ENCODE measurements at places on chromosomes 4 and X. TPM values are rescaled to one million over a fixed set of nuclear protein-coding genes. Genes with fewer than 3 reads are reported as not detected.

DNA sequence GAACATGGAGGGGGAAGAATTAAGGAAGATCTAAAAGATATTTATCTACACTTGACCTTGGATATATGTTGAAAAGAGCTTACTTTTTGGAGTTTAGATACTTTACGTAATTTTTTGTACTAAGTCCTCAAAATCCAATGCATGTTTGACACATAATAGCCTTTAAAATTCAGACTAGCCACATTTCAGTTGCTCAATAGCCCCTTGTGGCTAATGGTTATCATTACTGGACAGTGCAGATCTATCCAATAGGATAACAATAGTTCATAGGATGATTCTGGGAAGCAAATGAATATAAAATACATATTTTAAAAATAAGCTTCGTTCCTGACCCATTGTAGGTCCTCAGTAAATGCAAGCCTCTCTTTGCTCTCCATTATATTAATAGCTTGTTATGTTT, 13.8 kb downstream of the AP1AR start:
- DNase-seq: no peak

DNA sequence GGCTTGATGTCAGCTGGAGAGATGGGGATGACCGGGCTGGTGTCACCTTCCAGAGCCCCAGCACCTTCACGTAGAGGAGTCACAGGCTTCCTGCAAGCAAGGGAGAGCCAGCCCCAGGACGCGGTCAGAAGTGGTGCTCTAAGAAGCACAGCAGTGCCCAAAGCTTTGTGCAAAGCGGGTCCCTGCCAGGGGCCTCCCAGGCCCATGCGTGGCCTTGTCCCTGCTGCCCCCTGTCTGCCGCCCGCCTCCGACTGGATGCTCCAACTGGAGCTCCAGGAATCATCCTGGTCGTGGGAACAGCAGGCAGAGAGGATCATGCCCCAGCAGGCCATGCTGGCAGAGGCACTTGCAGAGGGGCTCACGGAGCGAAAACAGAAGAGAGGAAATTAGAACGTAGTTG, 40.1 kb upstream of the LRPAP1 start:
- DNase-seq: peak; percentile 43

DNA sequence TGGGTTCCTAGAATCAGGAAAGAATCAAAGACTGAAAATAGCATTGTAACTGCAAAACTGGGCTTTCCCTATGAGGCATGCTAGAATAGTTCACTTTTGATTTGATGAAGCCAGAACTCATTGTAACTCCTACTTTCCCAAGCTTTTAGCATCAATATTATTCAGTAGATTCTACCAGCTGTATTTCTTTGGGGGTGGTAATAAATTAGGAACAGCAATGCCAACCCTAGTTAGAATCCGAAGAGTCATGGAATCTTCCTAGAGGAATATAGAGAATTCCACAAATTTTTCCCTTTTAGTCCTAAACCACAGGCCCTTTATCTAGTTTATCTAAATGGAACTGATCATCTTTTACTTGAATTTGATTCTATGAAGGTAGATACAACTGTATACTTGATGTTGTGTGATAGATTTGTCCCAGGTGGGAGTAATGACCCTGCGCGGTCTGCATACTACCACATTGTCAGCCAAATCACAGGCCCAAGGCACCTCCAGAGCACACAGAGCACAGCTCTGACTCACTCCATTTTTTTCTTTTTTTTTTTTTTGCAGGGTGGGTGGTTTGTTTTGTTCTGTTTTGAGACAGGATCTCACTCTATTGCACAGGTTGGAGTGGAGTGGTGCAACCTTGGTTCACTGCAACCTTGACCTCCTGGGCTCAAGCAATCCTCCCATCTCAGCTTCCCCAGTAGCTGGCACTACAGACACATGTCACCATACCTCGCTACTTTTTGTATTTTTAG, 66.6 kb downstream of the EDNRA start:
- no peak for DNase-seq

GRCh38 chr4:1000686-1001260, 7.6 kb upstream of the SLC26A1 start:
- no peak for DNase-seq

GRCh38 chr4:30839583-30840520, 119.7 kb downstream of the PCDH7 start:
- no peak for DNase-seq

DNA sequence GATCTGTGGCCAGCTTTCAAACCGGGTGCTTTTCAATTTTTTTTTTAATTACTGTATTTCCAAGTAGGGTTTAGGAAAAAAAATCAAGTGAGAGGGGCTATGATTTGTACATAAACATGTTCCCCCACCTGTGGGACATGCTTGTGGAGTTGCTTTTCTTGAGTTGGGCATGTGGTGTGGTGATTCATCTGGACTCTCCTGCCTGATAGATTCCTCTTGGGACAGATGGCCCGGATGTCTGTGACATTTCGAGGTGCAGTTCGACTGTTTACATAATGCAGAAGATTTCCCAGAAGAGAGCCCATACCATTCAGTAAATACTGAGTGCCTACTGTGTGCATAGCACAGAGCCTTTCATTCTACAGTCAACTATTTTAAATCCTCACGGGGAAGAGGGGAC, 49.9 kb downstream of the DOCK11 start:
- DNase-seq: no peak

DNA sequence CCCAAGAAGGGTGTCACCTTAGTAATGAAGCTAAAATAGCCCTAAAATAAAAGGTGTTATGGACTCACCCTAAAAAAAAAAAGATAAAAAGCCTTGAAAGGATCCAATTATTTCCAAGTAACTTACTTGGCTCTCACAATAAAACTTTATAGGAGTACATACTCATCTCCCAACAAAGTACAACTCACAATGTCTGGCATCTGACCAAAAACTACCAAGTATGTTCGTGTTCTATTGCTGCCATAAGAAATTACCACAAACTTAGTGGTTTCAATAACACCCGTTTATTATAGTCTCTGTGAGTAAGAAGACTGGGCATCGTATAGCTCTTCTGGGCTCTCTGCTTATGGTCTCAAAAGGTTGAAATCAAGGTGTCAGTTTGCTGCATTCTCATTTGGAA, 51.0 kb downstream of the BEX1 start:
- no peak for DNase-seq

DNA sequence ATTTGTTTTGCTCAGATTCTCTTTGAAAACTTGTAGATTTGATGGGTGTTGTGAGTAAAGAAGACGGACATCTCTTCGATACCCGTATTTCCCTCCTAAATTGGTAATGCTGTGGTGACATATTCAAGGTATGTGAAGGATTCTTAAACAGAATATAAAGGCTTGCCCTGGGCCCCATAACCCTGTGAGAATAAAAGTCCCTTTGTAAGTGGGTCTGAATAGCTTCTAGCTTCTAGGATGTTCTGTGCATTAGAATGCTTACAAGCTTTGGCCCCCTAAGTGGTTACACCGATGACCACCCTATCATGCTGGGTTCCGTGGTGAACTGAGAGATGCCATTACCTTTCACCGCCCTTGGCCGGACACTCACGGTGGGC, 574 bp upstream of the MOB1B start:
- no peak for DNase-seq

- DNase-seq: no peak
Measured at GRCh38 chr4:138611721-138612120, 369.6 kb upstream of the SLC7A11 start.

DNA sequence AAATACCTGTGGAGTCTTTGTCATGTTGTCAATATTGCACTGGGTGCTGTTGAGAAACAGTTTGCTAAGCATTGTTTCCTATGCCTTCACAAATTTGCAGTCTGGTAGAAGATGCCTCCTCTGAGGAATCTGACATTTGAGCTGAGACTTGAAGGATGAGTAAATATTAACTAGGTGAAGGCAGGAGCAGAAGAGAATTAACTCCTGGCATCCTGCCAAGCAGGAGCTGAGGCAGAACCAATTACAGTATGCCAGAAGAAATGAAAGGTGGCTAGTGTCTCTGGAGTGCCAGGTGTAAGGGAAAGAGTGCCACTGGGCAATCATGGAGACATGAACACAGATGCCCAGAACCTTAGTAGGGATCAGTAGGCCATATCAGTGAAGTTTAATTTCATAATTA, 1778.2 kb upstream of the PCDH10 start:
- no peak for DNase-seq

DNA sequence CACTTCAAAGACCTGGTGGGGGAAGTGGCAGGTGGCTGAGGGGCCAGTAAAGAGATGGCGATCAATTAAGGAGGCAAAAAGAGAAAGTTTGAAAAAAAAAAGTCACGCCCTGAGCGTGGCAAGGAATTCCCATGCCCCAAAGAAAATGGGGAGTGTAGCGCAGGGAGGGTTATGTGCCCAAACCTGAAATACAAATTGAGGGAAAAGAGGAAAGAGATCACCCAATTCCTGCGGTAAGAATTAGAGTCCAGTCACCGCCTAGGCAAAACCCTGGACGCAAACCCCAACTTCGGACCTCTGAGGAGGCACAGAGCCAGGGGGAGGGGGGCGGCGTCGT, 595 bp downstream of the ENOX2 start:
- no peak for DNase-seq

- peak; percentile 44 for DNase-seq
Measured at GRCh38 chr4:21949073-21949457, 493 bp upstream of the KCNIP4 start.

- DNase-seq: no peak
Measured at GRCh38 chr4:80049813-80050534, 23.1 kb downstream of the ANTXR2 start.

GRCh38 chr4:77074981-77075855, 571 bp downstream of the CCNI start:
- DNase-seq: peak; percentile 81

DNA sequence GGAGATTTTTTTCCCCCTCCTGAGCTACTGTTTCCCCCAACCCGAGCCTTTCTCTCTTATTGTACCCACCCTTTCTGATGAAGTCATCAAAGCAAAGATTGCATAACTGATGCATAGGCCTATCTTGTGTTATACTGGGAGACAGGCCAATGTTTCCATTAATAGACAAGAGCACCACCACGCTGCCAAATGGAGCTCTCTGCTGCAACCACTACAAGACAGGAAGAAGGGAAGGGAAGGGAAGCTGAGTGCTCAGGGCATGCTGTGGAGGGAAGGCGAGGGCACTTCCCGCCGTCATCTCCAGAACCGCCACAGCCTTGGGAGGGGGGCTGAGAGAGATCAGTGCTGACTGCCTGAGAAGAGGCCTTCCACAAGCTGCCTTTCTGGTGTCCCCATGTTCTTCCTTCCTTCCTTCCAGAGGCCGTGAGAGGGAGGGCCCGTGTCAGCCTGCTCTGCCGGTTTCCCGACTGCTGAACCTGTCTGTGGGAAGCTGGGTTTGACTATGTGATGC, 75.0 kb downstream of the MGST2 start:
- peak; percentile 72 for DNase-seq

DNA sequence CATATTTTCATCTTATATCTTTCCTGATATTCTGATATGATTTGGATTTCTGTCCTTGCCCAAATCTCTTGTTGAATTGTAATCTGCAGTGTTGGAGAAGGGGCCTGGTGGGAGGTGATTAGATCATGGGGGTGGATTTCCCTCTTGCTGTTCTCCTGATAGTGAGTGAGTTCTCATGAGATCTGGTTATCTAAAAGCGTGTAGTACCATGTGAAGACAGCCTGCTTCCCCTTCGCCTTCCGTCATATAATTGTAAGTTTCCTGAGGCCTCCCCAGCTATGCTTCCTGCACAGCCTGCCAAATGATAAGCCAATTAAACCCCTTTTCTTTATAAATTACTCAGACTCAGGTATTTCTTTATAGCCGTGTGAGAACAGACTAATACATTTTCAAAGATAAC, 77.2 kb downstream of the ANKRD50 start:
- DNase-seq: no peak

DNA sequence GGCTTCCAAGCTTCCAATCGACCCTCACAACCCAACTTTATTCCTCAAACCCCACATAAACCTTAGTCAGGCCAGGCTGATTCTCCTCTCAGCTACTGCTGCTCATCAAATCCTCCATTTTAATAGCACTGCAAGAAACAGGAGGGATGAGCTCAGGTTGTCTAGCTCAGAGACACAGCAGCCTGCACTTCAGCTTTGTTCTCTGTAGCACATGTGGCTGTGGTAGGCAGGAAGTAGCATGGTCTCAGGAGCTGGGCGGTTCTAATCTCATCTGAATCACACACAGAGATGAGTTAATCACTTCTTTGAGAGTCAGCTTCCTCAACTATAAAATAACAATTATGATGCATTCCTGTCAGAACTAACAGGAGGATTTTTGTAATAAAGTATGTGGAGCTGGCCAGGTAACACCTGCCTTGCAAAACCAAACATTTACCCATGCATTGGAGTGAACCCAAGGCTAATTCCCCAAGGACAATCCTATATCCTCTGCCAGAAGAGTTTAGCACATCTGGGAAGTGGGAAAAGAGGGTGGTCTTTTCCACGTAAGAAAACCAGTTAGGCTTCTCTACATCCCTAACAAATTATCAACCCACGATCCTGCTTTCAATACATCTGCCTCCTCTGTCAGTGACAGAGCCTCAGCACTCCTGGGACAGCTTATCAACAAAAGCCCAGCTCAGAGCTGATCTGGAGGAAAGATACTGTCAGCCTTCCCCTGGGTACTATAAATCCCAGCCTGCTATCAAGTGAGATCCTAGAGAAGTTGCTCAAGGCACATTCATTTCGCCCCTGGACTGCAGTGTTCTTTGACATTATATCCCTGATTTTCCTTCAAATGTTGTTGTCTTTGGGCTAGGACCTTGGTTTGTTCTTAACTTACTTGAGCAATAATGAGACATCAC, 32.8 kb downstream of the ELOVL6 start:
- no peak for DNase-seq

GRCh38 chr4:167973513-167973912, 118.8 kb upstream of the ANXA10 start:
- no peak for DNase-seq

DNA sequence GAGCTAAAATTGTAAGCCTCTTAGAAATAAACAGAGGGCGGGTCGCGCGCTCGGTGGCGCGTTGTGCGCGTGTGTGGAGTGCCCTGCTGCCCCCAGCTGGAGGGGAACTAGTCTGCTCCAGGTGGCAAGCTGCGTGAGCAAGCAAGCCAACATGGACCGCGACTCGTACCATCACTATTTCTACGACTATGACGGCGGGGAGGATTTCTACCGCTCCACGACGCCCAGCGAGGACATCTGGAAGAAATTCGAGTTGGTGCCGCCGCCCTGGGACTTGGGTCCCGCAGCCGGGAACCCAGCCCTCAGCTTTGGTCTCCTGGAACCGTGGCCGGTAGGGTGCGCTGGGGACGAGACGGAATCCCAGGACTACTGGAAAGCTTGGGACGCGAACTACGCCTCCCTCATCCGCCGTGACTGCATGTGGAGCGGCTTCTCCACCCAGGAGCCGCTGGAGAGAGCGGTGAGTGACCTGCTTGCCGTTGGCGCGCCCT, 66.1 kb downstream of the DNAAF6 start:
- no peak for DNase-seq

GRCh38 chr4:113355550-113356371, 306.3 kb downstream of the ANK2 start:
- no peak for DNase-seq

Gene C4orf33
- 3.6 TPM for total RNA-seq

Gene SLC38A5
- 0.22 TPM for total RNA-seq

Gene RAI2
- 1.2 TPM for total RNA-seq

Gene TXK
- total RNA-seq: 1.5 TPM

Gene SERTM2
- total RNA-seq: 29.1 TPM

Gene AMER1
- total RNA-seq: 4.9 TPM

Gene WAS
- 3.4 TPM for total RNA-seq

Gene PCDH18
- 1.7 TPM for total RNA-seq

Data from right lobe of liver (tissue), 6 donors.